ENCODE measurements at places on chromosomes 1 and 21.

GRCh38 chr1:218478336-218478735 is 133.2 kb downstream of the TGFB2 start:
- DNase-seq = no peak

GRCh38 chr1:11929849-11930248 is 3.6 kb upstream of the KIAA2013 start:
- DNase-seq = no peak

DNA sequence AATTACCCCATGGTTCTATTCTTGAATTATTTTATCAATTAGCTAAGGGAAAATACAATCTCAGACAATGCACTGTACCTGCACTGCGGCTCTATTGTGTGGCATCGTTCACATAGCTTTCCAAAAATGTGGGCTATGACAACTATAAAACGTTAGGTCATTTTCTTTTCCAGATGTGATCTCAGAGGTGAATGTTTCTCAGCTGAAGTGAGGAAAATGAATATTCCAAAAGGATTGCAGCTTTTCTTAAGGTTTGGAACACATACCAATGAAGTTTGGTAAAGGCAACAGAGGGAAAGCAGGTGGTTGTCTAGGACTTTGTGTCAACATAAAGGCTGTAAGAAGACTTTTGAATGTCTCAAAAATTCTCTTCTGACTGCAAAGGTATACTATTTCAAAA is 105.5 kb downstream of the NRIP1 start:
- no peak for DNase-seq

DNA sequence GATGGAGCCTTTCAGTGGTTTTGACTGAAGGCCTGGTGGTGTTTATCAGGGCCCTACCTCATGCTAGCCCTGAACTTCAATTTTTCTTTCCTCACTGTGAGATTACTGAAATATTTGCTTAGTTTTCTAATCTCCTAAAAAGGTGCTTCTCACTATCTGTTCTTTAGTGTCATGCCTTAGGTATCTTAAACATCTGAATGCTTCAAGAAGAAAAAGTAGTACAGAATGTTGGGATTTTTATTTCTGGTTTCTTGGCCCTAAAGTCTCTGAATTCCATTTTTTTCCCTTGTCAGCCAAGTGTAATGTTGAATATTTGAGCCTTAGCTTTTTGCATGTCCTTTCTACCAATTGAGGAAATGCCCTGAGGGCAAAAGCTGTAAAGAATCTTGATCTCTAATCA is 47.9 kb upstream of the PRKACB start:
- DNase-seq = no peak

GRCh38 chr1:78554840-78555239 is 64.1 kb downstream of the PTGFR start:
- no peak for DNase-seq

GRCh38 chr1:31145648-31146047 is 80.1 kb upstream of the PUM1 start:
- DNase-seq = no peak

DNA sequence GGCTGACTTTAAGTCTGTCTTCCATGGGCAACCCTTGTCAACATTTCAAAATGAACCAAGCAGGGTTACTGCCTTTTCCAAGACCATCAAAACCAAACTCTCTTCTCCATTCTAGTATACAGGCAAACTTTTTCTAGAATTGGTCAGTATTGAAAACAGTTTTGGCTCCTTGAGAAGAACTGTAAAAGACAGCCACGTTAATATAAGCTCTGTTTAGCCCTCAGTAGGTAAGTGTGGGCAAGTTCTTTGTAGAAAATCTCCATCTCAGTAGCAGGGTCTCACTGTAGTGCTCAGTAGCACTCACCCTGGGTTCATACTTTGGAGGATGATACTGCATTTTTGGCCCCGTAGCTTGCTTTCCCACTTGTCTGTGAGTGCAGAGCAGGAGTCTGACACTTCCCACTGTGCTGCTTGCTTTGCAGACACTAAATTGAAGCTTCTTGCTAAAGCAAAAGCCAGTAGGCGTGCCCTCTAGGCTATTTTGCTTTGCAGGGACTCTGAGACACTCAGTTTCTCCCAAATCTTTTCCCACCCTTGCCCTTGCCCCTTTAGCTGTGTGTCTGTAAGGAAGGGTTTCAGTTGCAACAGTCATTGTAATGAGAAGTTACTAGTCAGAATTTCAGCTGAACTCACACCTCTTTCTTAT is 34.3 kb upstream of the CACYBP start:
- DNase-seq = no peak

DNA sequence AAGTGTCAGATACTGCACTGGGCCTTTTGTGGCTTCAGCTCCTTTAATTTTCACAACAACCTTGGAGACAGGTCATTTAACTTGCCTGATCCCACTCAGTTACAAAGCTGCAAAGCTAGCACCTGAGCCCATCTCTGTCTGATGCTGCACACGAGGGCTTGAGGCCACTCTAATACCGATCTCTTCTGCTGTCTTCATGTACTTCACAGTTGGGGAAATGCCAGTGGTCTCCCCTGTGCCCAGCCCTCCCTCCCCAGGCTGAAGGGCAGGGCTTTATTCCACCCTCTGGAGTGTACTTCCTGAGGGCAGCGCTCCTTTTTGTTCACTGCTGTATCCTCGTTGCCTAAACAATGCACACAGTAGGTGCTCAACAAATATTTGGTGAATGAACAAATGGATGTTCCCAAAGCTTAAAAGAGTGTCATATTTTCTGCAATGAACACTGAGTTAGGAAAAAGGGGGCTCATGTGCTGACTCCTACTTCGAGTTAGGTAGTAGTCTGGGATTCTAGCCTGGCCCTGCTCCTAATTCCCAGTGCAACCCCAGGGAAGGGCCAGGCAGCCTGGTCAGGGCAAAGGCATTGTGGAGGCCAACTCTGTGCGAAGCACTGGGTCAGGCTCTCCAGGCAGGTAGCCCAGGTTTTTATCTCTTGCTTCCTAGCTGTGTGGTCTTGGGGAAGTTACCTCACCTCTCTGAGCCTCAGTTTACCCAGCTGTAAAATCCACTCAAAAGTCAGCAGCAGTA is 1.1 kb downstream of the TMCO4 start:
- no peak for DNase-seq

GRCh38 chr21:46128933-46129571 is 26.3 kb downstream of the FTCD start:
- DNase-seq = no peak

- DNase-seq = no peak
Observed at GRCh38 chr1:117671781-117672501, 66.1 kb downstream of the TENT5C start.

GRCh38 chr1:237868817-237869600 is 21.7 kb downstream of the ZP4 start:
- DNase-seq = no peak
